ENCODE measurements at places on chromosomes 12 and 14. TPM values are rescaled to one million over a fixed set of nuclear protein-coding genes. Genes with fewer than 3 reads are reported as not detected.

DNA sequence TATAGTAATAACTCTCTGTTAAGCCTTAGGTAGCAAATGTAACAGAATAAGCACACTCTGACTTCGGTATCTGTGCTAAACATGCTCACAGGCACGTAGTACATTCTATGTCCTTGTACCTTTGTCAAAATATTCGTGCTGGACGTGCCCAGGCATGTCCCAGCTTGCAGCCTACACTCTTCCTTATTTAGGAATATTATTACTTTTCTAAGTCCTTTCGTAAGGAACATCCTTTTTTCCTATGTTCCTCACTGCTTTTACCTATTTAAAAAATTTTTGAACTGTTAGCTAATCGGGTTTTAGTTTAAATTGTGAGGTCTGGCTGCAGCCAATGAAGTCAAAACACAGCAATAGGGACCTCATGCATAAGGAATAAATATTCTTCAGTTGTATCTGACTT lies 24.1 kb upstream of the UBC start:
- no peaks in the 10 kb centered on the region for H3K4me1 ChIP-seq
- H3K27me3 ChIP-seq, result no peaks in the 10 kb centered on the region
- no peak overlapping the region for H3K27ac ChIP-seq

DNA sequence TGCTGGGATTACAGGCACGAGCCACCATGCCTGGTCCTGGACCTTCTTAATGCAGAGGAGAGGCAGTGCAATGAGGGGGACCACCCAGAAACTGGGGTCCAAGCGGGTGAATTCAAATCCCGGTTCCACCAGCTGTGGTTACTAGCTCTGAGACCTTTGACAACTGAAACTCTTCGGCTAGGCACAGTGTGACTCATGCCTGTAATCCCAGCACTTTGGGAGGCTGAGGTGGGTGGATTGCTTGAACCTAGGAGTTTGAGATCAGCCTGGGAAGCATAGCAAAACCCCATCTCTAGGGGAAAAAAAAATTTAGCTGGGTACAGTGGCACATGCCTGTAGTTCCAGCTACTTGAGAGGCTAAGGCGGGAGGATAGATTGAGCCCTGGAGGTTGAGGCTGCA lies 5.0 kb upstream of the CD4 start:
- H3K36me3 ChIP-seq, result no peaks in the 10 kb centered on the region
- H3K4me1 ChIP-seq, result 0 out of 2 replicates have a peak, but pooled peaks cover 3% of the 10 kb centered on the region
- DNase-seq, result no peak

DNA sequence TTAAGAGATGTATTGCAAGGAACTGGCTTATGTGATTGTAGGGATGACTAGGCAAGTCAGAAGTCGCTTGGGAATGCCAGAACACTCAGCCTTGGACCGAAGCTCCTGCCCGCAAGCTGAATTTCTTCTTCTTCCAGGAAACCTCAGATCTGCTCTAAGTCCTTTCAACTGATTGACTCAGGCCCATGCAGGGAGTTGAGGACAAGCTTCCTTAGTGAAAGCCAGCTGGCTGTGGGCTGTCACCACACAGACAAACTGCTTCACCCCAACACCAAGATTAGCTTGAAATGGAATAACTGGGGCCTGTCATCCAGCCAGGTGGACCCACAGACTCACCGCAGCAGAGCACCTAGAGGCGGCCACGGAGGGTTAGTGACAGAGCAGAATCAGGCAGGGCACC lies 24.7 kb downstream of the BDKRB2 start:
- peaks cover 5% of the 10 kb centered on the region for H3K36me3 ChIP-seq
- H3K27me3 ChIP-seq, result peaks cover 1% of the 10 kb centered on the region
- H3K4me3 ChIP-seq, result no peak overlapping the region
- no peak overlapping the region for H3K27ac ChIP-seq
- no peak for DNase-seq

DNA sequence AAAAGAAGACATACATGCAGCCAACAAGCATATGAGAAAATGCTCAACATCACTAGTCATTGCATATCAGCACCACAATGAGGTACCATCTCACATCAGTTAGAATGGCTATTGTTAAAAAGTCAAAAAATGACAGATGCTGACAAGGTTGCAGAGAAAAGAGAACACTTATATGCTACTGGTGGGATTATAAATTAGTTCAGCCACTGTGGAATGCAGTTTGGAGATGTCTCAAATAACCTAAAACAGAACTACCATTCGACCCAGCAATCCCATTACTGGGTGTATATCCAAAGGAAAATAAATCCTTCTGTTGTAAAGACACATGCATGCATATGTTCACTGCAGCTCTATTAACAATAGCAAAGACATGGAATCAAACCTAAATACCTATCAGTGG lies 238.4 kb downstream of the KCNC2 start:
- H3K4me1 ChIP-seq, result no peaks in the 10 kb centered on the region
- H3K36me3 ChIP-seq, result no peaks in the 10 kb centered on the region
- no peaks in the 10 kb centered on the region for H3K27me3 ChIP-seq
- no peak overlapping the region for H3K4me3 ChIP-seq

Gene COA8
- 44.4 TPM for total RNA-seq
